ENCODE measurements at places on chromosomes 2 and 18.
A peak's percentile ranks its signal among the peaks of the same experiment; 100 is the strongest.

DNA sequence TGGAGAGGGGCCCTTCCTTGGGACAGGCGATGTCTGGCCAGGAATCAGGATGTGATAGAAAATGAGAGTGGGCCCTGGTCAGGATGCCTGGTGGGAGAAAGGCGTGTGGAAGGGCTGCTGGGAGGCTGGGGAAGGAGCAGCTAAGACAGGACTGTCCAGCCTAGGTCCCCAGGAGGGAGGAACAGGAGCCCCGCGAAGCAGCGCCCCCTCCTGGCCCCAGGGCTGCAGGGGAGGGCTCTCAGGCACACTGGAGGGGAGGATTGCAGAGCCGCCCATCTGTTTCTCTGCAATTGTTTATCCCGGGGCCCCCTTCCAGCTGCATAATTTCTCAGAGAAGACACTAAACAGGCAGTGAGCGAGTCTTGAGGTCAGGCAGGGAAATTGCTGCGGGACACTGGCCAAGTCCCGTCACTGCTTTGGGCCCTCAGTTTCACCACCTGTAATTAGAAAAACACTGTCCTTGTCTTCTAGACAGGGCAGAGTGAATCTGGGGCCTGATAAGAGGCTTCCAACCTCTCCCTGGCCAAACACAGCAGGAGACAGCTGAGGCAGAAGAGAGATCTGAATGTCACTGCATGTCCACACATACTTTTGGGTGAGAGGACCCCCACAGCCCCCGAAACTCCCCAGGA, 3.9 kb upstream of the NPPC start:
- no peak for DNase-seq

GRCh38 chr2:128259585-128259984, 59.1 kb downstream of the HS6ST1 start:
- no peak for DNase-seq

DNA sequence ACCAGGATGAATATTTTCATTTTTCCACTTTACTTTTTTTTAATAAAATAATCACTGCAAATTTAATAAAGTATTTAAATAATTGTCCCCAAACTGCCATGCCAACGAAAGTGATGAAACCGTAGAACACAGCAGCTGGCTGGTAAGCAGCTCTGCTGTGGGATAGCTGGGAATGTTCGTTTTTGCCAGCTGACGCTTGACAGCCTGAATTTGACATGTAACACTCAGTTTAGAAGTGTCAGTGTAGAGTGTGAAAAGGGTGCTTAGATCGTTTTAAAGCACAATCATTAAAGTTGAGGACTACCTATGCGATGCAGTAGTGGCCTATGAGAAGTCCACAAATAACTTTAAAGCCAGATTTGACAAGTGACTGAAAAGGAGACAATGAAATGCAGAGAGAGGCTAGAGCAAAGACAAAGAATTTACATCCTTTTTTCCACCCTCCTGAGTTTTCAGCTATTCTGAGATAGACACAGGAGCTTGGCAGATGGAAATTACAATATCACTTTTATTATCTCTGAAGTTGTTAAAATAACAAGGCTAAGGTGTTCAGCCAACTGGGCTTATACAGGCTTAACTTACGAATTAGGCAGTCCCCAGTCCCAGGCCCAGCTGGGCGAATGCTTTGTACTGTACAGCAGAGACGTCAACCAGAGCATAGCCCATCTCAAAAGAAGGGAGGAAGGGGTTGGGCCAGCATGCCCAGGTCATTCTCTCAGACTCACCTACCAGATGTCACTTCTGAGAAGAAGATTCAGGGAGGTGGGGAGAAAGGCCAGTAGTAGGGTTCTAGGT, 31.9 kb upstream of the SLC1A4 start:
- DNase-seq, result no peak

- no peak for DNase-seq
These were observed 228.5 kb upstream of the ZEB2 start for GRCh38 chr2:144748443-144748842.

DNA sequence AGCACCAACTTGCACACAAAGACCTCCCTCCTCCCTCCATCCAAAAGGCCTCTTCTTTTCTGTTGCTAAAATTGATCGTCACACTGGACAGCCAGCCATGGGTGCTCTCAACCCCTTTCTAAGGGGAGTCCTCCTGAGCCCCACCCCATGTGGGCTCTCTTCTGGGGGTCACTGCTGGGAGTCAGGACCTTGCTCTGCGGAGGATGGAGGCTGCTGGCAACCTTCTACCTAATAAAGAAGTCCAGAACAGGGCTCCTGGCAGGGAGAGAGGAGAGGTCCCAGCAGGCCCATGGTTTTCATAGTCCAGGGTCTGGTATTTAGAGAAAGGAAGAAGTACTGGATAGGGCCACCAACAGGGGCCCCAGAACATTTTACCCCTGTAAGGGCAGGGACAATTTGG, 67.6 kb upstream of the OTOS start:
- no peak for DNase-seq

DNA sequence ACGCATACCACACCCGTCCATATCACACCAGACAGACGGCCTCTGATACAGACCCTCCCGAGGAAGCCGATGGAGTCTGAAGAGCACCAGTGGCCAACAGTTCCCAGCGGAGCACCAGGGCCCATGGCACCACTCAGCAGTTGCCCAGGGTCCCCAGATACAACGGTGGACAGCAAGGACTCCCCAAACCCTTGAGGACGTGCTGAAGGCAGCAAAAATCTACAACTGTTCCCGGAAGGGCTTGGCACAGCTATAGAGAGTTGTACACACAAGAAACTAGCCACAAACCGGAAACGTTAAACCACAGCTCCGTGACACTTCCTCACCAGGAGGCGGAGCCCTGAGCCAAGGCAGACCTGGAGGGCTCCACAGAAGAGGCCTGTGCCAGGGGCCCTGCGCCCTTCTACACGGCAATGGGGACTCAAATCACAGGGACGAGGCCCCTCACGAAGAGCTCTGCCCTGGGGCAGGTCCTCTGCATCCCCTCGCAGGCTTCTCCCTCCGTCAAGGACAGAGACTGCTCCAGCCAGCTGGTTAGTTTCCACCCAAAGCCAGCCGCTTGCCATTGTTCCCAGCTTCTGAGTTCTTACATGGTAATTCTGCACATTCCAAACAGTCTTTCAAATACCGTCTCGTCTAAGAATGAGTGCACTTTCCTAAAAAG, 133.4 kb downstream of the HDAC4 start:
- peak; percentile 89 for DNase-seq

GRCh38 chr18:78979056-78979729, 425 bp upstream of the SALL3 start:
- no peak for DNase-seq

DNA sequence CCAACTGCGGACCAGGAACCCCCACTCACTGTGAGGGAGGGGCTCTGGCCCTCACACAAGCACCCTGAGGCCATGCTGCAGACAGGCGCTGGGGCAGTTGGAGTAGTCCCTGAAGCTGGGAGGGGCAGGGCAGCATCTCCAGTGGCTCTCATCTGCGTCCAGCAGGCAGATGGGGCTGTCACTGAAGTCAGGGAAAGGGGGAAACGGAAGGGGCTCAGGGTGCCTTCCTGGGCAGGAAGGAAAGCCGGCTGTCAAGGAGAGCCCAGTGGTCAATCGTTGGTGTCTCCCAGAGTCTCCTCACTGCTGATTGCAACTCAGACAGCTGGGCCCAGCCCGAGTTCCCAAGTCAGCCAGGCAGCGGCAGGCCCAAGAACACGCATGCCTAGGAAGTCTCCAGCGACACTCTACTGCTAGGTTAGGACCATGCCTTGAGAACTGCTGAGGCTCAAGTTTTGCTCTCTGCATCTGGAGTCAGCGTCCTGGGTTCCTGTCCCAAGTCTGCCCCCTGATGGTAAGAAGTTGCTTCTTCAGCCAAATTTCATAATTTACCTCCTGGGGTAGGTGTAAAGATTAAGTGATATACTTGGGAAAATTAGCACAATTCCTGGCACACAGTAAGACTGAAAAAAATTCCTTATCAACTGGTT, 27.4 kb upstream of the NMUR1 start:
- peak; percentile 78 for DNase-seq

DNA sequence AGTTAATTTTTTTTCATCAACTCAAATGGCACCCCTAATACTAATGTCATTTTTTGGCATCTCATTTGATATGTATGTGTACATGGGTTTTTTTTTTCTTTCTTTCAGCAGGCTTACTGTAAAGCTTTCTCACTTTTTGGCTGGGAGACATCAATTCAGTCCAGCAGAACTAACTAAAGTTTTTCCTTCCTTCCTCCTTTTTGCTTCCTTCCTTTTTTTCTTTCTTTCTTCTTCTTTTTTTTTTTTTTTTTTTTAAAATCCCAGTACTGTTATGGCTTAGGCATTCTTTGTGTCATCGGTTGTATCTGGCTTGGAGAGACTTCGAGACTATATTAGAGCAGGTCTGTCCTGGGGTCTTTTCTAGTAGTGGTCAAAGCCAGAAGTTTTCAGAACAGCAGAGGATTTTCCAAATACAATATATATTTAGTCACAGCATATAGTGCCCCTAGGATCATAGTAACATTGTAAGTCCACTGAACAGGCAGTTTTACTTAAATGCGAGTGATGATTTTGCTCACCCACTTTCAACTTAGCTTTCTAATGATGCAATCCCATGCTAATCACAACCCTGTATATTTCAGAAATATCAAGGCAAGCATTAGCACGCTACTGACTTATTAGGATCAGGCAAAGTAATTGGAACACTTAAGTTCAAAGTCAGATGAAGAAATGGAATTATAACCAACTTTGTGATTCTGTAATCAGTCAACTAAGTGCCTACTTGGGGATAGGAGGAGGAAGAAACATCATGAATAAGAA, 4.0 kb downstream of the KLHL29 start:
- no peak for DNase-seq

DNA sequence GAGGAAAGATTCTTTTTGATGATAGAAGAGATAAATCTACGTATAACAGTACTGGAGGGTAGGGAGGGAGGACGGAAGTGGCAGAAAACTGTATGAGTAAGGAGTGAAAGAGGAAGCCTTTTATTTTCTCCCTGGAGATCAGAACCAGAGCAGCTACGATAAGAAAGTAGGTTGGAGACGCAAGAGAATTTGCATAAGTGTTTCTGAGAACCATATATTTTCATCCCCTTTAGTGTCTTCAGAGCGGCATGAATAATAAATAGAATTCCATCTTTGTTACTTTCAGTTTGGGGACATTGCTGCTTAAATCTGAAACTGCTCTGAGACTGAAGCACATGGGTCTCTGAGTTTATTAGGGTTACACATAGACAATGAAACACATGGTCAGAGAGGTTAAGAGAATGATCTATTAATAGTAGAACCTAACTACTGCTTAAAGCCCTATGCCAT, 230.2 kb upstream of the TNP1 start:
- DNase-seq, result no peak

- DNase-seq, result no peak
These were observed 2115.5 kb upstream of the CELF4 start for GRCh38 chr18:39681061-39681460.

- no peak for DNase-seq
These were observed 551.3 kb downstream of the CMPK2 start for GRCh38 chr2:6314218-6314960.

DNA sequence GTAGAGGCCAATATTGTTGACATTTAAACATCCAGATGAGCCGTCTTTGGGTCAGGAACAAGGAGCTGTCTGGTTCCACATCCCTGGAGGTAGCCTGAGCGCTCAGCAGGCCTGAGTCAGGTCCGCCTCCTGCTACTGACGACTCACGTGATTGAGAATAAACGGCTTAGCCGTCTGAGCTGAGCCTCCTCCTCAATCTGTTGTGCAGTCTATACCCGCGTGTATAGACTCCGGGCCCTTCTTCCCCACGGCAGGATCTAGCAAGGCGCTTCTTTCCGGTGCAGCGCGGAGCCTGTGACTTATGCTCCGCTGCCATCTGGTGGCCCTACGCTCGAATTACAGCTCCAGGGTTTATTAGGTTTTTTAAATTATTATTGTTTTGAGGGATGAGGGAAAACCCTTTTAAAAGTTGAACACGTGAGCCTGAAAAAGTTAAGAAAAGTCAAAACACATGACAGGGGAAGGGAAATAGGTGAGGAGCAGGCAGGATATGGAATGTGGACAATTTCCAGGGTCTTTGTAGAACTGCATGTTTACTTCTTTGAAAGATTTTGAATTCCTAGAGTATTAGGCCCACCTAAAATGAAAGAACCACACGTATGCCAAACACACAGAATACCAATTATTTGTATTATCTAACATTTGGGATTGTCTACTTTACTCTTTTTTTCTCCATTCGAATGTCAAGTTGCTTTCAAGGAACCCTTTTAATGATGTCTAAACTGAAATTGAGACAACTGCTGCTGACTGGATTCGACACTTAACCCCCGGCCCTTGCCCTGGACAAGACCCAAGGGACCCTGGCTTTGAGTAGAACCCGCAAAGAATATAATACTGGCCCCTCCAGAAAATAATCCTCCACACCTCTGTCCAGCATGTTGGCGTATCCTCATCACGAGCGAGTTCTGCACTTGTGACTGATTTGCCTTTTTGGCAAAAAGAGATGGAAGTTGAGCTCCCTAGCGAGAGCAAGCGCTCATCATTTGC, 112.4 kb upstream of the ZNF236 start:
- peak; percentile 81 for DNase-seq

DNA sequence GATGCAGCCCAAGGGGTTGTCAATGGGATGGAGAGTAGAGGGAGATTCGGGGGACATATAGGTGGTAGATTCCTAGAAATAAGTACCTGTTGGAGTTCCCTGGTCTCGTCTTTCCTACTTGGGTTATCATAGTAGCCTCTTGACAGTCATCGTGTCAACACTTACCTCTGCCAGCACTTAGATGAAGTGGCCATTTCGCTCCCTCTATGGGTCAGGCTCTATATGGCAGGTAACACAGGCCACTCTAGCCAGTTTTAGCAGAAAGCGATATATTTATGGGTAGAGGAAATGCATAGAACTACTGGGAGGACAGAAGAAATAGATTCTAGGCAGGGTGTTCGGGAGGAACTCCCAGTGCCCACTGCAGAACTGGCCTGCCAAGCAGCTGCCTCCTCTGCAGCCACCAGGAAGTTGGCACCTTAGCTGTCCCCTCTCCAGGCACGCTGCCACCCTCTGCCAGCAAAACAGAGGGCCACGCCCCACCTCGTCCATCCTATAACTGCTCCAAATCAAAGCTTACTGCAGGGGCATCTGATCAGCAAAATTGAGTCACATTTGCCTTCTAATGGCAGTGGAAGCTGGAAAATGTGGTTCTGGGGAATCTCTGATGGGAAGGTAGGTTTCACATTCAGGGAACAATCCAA, 181.3 kb downstream of the INSIG2 start:
- DNase-seq, result no peak

GRCh38 chr2:46118656-46119371, 178.4 kb upstream of the EPAS1 start:
- no peak for DNase-seq

DNA sequence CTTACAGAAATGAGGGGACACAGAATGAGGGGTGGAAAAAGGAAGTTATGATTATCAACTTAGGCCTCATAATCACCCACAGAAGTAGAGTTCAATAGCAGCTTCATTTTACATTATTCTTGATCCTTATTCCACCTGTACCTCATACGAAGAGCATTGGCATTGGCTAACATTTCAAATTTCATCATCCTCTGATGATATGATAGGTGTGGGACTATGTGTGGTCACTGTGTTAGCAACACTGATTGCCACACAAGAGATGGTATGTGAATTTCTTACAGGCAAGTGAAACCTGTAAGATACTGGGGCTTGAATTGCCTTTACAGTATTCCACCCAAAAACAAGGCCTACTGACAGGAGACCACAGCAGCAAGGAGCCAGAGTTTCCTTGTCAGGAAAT, 14.0 kb upstream of the HAT1 start:
- no peak for DNase-seq

GRCh38 chr2:31440764-31441163, 26.2 kb upstream of the XDH start:
- no peak for DNase-seq

GRCh38 chr18:61606068-61606660, 272.9 kb downstream of the CDH20 start:
- no peak for DNase-seq

All from ascending aorta (tissue), 2 donors.